ENCODE measurements at places on chromosomes 6 and 20.

DNA sequence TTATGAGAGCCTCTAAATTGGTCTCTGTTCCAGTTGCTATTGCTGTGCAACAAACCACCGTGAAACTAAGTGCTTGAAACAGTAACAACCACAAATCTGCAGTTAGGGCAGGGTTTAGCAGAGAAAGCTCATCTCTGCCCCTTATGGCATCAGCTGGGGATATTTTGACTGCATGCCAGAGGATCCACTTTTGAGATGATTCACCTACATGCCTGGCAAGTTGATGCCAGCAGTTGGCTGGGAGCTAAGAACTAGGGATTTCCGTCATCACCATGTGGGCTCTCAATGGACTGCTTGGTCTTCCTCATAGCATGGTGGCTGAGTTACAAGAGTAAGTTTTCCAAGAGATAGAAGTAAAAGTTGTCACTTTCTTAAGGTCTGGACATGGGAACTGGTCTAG, 35.1 kb downstream of the PLCB4 start:
- DNase-seq = no peak

GRCh38 chr20:8853805-8854338, 215.0 kb upstream of the PLCB4 start:
- DNase-seq = no peak

- DNase-seq = no peak
These were observed 560 bp downstream of the YTHDF1 start for GRCh38 chr20:63215101-63216040.

DNA sequence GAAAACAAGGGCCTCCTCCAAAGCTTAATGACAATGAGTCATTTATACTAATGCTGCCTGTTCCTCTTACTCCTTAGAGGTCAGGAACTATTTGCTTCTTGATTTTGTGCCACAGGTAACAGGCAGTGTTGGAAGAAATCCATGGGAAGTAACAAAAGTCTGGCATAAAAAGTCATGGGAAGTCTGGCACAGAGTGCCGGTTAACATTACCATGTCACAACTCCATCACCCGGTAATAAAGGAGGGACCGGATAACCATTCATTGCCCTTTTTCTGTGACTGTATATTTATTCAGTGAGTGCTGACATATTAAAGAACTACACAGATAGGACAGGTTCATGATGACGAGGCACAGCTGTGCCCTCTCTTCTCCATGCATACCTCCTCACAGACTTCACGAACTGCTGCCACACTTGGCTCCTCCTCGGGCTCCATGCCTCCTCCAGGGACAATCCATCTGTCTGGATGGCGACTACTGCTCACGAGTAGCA, 50.9 kb downstream of the NUDT3 start:
- no peak for DNase-seq

DNA sequence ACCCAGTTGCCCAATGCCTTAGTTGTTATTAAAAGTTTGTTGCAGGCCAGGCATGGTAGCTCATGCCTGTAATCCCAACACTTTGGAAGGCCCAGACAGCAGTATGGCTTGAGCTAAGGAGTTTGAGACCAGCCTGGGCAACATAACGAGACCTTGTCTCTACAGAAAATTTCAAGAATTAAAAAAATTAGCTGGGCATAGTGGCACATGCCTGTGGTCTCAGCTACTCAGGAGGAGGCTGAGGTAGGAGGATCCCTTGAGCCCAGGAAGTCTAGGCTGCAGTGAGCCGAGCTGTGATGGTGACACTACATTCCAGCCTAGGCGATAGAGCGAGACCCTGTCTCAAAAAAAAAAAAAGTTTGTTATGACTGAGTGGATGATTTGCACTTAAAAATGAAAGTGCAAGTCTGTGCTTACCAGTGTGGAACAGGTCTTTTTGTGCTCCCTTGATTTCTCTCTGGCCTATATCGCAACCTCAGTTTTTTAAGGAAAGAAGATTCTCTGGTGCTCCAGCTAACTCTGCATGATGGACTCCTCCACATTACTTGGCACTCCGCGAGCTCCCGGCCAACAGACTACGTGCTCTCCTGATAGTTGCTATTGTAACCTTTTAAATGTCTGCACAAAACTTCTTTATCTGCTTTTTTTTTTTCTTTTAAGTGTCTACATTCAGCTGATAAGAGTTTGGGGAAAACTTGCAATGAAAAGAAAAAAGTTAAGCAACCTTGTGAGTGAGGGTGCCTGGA, 22.1 kb downstream of the ZKSCAN3 start:
- no peak for DNase-seq
